ENCODE measurements at places on chromosomes 4 and X. TPM values are rescaled to one million over a fixed set of nuclear protein-coding genes. Genes with fewer than 3 reads are reported as not detected.

The ODAPH gene
- polyA plus RNA-seq: not detected

The KIAA1210 gene
- not detected for polyA plus RNA-seq

The PNMA6A gene
- polyA plus RNA-seq: 0.12 TPM

The GATA1 gene
- not detected for polyA plus RNA-seq

The NDUFA1 gene
- polyA plus RNA-seq: 55.6 TPM

The STOX2 gene
- polyA plus RNA-seq: 0.01 TPM

The BMP3 gene
- not detected for polyA plus RNA-seq

The PRR32 gene
- polyA plus RNA-seq: not detected

The MAGEB17 gene
- not detected for polyA plus RNA-seq

The SULT1B1 gene
- 11.2 TPM for polyA plus RNA-seq

The FAAH2 gene
- polyA plus RNA-seq: not detected

The GPRASP3 gene
- 0.08 TPM for polyA plus RNA-seq

The REPS2 gene
- polyA plus RNA-seq: 4.7 TPM

The F8A3 gene
- not detected for polyA plus RNA-seq

The MSX1 gene
- not detected for polyA plus RNA-seq

The AMOT gene
- polyA plus RNA-seq: 0.03 TPM

The NDST3 gene
- polyA plus RNA-seq: not detected

The SMIM31 gene
- polyA plus RNA-seq: not detected

The LUZP4 gene
- not detected for polyA plus RNA-seq

The CNGA1 gene
- polyA plus RNA-seq: not detected

The CT45A5 gene
- polyA plus RNA-seq: not detected

The CT45A1 gene
- polyA plus RNA-seq: not detected

The FAM236D gene
- not detected for polyA plus RNA-seq

The FAM193A gene
- 0.66 TPM for polyA plus RNA-seq

The TMPRSS11E gene
- polyA plus RNA-seq: not detected

The CT83 gene
- not detected for polyA plus RNA-seq

The CNKSR2 gene
- polyA plus RNA-seq: not detected

Data from CD14-positive monocyte (primary cell).